ENCODE measurements at places on chromosomes 3 and 15. TPM values are rescaled to one million over a fixed set of nuclear protein-coding genes. Genes with fewer than 3 reads are reported as not detected.

Gene SPTSSB
- total RNA-seq: not detected

Gene SNURF
- total RNA-seq: 10.4 TPM

Gene SLC2A2
- total RNA-seq: not detected

Gene RLBP1
- total RNA-seq: not detected

Gene FSTL1
- total RNA-seq: 2.6 TPM

Gene STOML1
- total RNA-seq: 7.3 TPM

Gene RHOA
- 298 TPM for total RNA-seq

Gene SEMA6D
- not detected for total RNA-seq

Gene SLC38A3
- 0.71 TPM for total RNA-seq

Gene ASTE1
- total RNA-seq: 11.8 TPM

Gene ANKRD63
- total RNA-seq: not detected

Gene ANKRD34C
- total RNA-seq: not detected

Gene ATG3
- 34.6 TPM for total RNA-seq

Gene HRG
- total RNA-seq: not detected

Gene C2CD4A
- 5.8 TPM for total RNA-seq

Gene ZNF80
- 0.15 TPM for total RNA-seq

Gene PCSK6
- total RNA-seq: 1.3 TPM

Gene PIERCE2
- total RNA-seq: not detected

Gene NPTN
- total RNA-seq: 66.1 TPM

Gene DNAJC19
- 48.7 TPM for total RNA-seq

Gene PRTG
- not detected for total RNA-seq

Gene DPPA2
- not detected for total RNA-seq

Gene TRAIP
- total RNA-seq: 24.5 TPM

Gene LTK
- 1.9 TPM for total RNA-seq

Gene KLHL40
- not detected for total RNA-seq

All from activated T-helper 17 cell treated with anti-CD3 and anti-CD28 coated beads, Interleukin-2, amount 50 U/mL, for 72 hours (primary cell).